ENCODE measurements at places on chromosomes 5 and 9.

- no peak for DNase-seq
Observed at GRCh38 chr9:122119721-122120120, 26.6 kb upstream of the TTLL11 start.

DNA sequence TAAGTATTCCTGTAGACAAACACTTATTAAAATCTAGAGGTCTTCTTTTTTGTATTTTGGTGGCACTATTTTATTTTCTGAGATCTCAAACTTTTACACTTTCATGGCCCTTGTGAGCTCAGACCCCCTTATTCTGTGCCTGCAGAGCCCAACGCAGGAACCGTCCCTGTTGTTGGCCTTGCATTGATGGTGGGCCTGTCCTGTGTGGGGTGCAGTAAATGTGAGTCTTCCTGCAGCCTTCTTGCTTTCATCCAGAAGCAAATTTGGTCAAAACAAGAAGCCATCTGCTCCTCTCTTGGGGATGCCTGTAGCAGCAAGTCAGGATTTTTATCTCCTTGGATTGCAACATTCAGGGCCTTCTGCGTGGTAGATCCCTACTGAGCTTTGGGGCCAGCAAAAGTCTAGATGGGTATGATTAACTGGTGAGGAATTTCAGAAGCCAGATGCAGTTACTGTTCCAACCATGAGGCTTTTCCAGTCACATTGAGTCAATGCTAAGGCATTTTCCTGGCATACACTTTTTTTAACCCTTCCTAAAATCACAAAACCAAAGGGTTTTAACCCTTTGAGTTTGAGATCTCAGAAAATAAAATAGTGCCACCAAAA lies 31.7 kb downstream of the BASP1 start:
- DNase-seq = no peak

DNA sequence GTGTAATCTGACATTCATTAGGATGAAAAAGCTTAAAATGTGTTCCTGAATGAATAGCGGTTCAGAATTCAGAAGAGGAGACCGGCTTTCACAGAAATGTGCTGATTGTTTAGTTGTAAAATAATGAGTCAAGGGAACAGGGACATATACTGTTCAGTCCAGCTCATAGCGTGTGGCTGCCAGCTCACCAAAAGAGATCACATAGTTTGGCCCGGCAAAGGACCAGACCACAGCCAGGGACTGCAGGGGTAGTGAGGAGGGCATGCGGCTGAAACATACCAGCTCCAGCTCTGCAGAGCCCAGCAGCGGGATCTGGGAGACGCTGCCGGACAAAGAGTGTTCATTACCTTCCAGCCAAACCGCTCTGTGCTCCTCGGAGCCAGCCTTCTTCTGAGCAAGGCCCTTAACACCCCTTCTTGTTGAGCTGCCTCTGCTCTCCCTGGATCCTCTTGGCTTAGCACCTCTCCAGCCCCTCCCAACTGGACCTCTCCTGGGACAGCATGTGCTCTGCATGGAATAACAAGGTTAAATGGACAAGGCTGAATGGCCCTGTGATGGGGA lies 116.8 kb upstream of the CNTLN start:
- no peak for DNase-seq

DNA sequence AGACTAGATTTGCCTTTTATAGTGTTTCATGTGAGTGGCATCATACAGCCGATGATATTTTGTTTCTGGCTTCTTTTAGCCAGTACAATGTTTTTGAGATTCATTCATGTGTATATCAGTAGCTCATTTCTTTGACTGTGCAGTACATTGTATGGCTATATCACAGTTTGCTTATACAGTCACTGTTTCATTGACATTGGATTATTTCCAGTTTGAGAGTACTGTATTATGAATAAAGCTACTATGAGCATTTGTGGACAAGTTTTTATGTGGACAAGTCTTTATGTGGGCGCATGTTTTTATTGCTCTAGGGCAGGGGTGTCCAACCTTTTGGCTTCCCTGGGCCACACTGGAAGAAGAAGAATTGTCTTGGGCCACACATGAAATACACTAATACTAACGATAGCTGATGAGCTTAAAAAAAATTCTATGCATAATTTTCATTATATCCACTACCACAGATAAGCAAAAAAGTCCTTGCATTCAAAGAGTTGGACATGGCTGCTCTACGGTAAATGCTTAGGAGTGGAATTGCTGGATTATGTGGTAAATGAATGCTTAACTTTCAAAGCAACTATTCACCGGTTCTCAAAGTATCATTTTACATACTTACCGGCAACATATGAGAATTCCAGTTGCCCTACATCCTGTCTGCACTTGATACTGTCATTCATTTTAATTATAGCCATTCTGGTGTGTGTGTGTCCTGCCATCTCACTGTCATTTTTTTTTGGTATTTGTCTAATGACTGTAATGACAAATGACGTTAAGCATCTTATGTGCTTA lies 177.8 kb downstream of the RGS3 start:
- no peak for DNase-seq

DNA sequence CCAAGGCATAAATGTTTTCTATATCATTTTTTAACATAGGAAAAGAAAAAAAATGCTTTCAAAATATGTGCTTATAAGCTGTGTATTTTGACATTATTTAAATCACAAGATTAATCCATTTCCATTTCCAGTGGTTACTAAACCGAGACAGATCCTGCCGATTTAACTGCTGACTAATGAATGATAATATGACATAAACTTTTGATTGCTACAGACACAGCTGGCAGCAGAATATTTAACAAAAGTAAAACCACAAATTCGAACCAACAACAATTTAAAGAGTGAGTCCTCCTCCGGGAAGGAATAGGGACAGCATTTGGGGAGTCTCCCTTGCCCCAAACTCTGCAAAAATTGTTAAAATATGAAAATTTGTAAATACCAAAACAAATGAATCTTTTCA lies 401.3 kb upstream of the DAB2 start:
- no peak for DNase-seq

- DNase-seq = no peak
Observed at GRCh38 chr5:151787817-151788216, 16.1 kb downstream of the G3BP1 start.

- no peak for DNase-seq
Observed at GRCh38 chr5:75558981-75559632, 47.4 kb downstream of the POLK start.

GRCh38 chr5:135066781-135067180 lies 32.8 kb upstream of the PITX1 start:
- DNase-seq = no peak

GRCh38 chr5:73338256-73339050 lies 110.1 kb downstream of the FOXD1 start:
- no peak for DNase-seq

- DNase-seq = no peak
Observed at GRCh38 chr5:108531367-108532128, 149.7 kb upstream of the FBXL17 start.

GRCh38 chr5:136236479-136237083 lies 43.6 kb upstream of the SMIM32 start:
- DNase-seq = no peak

DNA sequence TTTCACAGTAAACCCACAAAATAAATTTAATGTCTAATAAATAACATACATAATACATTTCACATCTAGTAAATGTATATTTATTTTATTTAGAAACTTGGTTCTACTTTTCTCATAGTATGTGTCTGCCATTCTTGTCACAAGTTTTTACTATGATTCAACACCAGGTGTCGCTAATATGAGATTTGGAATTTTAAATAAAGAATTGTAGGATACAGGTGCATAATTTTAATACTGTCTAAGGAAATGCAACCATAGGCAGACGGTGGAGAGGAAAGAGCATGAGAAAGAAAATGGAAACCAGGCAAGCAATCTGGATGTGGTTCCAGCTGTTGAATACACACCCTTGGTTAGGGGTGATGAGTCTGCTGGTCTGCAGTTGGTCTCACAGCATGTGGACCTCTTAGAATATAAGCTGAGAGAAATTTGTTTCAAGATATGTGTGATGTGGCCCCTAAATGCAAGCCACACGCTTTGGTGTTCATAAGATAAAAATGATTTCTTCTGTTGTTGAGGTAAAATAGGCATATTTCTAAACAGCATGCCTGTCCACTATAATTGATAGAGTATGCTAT lies 114.7 kb upstream of the TXNDC8 start:
- DNase-seq = no peak

- DNase-seq = no peak
Observed at GRCh38 chr9:14909961-14910805, at the start of gene FREM1. Gene FREM1, minus strand, starts transcription at chr9:14910428. Its CDS starts 41,451 bp downstream, at chr9:14868977.

- no peak for DNase-seq
Observed at GRCh38 chr5:73865315-73865714, 239.3 kb downstream of the ARHGEF28 start.

- DNase-seq = no peak
Observed at GRCh38 chr9:108565651-108566378, 290.0 kb downstream of the ACTL7B start.

GRCh38 chr9:95157481-95158151 lies 159.9 kb downstream of the FANCC start:
- DNase-seq = no peak

DNA sequence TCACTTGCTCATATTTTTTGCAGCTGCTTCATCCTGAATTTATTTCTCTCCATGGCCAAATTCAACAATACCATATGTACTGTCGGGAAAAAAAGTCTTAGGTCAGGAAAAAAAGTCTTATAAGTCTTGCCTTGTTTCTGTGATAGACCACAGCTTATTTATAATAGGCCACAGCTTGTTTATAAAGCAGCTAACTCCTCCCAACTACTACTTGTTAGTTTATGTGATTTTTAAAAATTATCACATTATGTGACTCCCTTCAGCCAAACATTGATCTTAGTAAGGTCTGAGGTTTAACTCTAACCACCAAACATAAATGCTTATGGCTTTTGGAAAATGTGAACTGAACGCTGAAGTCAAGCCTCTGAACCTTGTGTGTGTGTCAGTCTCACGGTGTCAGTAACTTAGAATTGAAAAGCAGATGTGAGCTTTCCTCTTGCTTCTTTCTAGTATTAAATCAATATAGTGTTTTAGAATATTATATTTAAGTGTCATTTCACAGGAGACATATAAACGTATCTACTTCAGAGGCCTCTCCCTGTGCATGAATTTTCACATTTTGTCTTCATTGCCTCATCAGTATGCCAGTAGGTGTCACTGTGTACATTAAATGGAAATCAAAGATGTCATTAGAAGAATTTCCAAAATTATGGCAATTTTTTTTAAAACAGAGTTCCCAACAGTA lies 51.3 kb downstream of the SNX24 start:
- DNase-seq = no peak

- no peak for DNase-seq
Observed at GRCh38 chr5:131986161-131986912, 25.1 kb downstream of the ACSL6 start.

DNA sequence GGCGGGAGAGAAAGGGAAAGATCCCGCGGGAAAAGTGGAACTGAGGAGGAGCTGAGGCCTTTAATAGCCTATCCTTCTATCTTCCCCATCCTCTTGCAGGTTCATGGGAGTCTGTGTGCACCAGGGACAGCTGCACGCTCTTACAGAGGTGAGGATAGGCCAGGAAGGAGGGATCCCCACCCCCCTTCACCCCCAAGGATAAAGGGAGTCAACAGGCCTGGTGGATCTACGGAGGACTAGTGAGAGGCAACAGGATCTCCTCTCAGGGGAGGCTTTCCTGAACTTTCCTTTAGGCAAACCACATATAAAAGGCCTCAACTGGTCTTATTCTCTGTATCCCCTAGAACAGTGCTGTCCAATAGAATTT lies 1.1 kb downstream of the TESK1 start:
- no peak for DNase-seq

- DNase-seq = no peak
Observed at GRCh38 chr9:78370991-78371390, 74.1 kb downstream of the PSAT1 start.

GRCh38 chr5:154406231-154406630 lies 39.6 kb upstream of the SAP30L start:
- no peak for DNase-seq

- no peak for DNase-seq
Observed at GRCh38 chr5:68423154-68423811, 207.7 kb downstream of the PIK3R1 start.

DNA sequence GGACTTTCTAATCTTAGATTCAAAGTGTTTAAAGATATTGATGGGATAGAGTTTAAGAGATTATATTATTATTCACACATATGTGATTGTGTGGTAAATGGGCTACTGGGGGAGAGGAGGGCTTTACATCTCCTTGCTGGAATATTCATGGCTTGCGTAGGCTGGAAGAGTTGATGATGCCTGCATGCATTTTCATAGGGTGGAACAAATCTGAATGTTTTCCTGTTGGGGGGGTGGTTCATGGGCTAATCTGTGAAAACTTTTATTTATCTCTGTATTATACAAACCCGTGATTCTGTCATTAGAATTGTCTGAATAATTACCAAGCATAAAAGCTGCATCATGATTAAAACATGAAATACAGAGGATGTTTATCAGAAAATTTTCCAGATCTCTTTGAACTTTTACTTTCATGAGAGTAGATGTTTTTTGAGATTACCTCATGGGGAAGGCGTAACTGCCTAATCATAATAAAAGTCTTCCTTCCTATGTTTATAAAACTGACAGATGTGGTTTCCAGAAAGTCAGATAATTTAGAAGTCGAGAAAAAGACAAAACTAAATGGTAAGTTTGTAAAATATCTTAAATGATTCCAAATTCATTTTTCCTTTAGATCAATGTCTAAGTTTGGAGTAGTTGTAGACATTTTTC lies 1185.4 kb upstream of the SEMA6A start:
- DNase-seq = no peak

DNA sequence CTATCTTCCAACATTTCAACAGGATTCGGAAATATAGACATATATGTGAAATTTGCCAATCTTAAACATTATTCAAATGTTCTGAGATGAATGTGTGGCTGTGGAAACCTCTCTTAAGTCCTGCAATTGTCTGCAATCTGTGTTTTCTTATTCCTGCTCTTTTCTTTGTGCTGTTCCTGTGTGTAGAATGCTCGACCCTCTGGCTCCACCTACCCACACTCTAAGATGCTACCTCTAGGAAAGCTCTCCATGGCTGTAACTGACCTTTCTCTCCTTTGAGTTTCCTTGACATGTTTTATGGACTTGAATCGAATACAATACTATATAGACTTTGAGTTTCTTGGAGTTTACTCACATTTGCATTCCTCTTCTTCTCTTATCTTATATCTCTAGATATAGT lies 120.6 kb upstream of the ASTN2 start:
- DNase-seq = no peak

DNA sequence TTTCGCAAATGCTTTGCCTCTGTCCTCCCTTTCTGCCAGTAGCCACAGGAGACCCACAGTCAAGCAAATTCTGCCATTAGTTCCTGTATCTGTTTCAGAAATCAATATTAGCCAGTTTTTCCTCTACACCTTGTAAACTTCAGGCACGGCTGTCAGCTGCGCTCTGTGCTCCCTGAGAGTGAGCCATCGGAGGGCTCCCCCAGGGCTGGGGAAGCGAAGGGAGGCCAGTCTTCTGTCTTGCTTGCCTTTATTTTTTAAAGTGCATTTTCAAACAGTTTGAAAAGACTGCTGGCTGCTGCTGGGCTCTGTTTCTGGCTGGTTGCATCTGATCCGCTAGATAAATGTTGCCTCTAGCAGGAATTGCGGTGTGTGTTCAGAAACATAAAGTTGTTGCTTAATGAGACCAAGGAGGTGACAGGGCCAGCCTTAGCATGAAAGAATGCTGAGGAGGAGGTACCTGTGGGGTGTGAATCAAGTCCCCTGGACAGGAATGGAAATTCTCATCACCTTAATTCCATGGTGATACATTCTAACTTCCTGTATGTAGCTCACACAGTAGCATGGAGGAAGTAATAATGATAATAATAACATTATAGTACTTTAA lies 421.7 kb upstream of the KIF2A start:
- no peak for DNase-seq

All from stimulated activated CD4-positive, alpha-beta T cell treated with anti-CD3 and anti-CD28 coated beads, Interleukin-1b, Interleukin-23, amount 100 ng/mL, for 1 hour (primary cell).